ENCODE measurements at places on chromosomes 2 and 18.

DNA sequence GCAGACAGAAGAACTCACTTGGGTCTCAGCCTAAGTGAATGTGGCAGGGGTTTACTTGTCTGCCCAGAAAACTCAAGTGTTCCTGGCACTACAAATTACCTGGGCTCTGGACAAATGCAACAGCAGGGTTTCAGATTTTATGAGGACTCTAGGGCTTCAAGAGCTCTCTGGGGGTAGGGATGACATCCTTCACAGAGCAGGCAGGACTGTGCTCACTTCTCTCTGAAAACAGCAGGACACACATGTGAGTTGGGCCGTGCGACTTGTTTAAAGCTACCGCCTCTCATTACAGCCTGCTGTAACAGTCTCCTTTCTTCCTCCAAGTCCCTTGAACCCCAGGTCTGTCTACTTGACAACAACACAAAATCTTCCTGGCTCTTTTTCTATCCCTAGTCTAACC, 212.6 kb downstream of the EN1 start:
- no peak for DNase-seq

GRCh38 chr2:46748735-46749531, 166.7 kb downstream of the MCFD2 start:
- DNase-seq = no peak

DNA sequence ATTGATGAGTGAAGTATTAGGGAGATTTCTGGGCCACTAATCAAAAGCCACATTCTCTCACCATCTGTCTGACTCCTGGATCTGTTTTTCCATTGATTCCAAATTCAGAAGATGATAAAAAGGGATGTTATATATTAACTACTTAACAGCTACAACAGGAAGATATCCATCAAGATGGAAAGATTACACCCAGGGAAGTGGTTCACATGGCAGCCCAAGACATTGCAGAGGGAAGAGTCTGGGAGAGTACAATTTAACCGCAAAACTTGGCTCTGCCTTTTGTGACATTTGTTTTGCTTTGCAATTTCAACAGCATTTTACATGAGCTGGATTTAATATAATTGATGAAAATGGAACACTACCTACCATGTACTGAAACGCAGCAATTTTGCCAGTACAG, 22.5 kb upstream of the TCF4 start:
- no peak for DNase-seq

DNA sequence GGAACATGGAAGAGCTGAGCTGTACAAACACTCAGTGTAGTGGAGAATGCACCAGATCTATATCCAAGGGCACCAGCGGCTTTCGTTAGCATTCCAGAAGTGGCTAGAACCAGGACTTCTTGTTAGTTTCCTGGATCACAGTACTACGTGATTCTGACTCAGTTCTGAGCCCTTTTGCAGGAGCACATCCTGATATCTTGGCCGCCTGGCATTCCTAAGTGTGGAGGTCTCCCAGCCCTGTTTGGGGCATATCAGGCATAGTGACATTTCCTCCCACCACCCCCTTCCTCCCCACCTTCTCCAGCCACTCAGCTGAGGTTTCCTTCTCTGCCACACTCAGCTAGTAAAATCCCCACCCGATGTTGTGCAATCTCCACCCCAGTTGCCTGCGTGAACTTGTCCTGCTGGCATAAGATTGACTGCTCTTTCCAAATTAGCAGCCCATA, 63.4 kb downstream of the BMP10 start:
- no peak for DNase-seq

DNA sequence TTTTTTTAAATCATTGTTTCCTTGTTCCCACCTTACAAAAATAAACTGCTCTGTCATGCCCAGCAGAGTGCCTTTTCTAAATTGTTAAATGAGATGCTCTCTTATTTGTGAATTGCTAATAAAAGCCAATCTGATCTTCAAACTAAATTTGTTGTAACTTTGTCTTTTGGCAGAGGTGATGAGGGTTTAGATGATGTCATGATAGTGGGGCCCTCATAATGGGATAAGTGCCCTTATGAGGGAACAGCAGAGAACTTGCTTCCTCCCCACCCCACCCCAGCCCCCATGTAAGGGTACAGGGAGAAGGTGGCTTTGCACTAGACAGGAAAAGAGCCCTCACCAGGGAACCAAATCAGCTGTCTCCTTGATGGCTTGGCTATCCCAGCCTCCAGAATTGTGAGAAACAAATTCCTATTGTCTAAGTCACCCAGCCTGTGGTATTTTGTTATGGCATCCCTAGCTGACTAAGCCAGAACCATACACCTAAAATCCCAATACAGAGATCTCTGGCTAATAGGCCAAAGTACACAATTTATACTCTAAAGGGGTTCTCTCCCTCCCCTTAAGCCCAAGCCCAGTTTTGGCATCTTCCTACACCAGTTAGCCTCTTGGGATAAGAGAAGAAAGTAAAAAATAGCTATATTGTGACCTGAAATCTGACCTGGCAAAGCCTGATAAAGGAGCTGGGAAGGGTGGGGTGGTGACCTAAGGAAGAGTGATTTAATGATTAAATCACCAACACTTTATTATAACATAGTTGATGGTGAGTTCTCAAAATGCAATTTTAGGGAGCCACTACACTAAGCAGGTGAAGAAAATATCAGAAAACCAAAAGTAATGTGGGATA, 40.3 kb upstream of the HNRNPA3 start:
- no peak for DNase-seq

- DNase-seq = no peak
Observed at GRCh38 chr18:72935744-72936143, 68.0 kb upstream of the NETO1 start.

- DNase-seq = no peak
Observed at GRCh38 chr2:37468170-37468569, 123.7 kb downstream of the QPCT start.

- DNase-seq = no peak
Observed at GRCh38 chr2:190716176-190716807, 67.4 kb downstream of the NAB1 start.

- DNase-seq = no peak
Observed at GRCh38 chr2:46064396-46064795, 232.8 kb upstream of the EPAS1 start.

- DNase-seq = no peak
Observed at GRCh38 chr2:191758518-191759507, 80.9 kb downstream of the NABP1 start.

DNA sequence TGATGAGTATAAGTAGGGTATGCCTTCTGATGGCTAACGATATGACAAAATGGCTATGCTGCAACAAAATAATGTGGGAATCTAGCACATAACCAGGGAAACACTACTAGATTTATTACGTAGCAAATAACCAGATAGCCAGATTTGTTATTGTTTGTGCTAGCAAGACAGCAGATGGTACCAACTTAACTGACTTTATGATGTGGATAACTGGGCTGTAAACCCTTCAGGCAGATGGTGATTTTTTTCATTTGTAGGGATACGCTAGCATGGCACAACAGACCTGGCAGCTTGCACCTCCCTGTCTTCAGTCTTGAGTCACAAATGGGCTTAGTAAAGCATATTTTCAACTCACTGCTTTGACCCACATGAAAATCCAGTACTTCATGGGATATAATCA, 48.7 kb downstream of the PRELID3A start:
- no peak for DNase-seq

- no peak for DNase-seq
Observed at GRCh38 chr18:5180254-5180653, 16.8 kb downstream of the AKAIN1 start.

- no peak for DNase-seq
Observed at GRCh38 chr18:31857526-31858106, 85.3 kb downstream of the TRAPPC8 start.

GRCh38 chr2:180570864-180571263, 409.5 kb upstream of the UBE2E3 start:
- no peak for DNase-seq

DNA sequence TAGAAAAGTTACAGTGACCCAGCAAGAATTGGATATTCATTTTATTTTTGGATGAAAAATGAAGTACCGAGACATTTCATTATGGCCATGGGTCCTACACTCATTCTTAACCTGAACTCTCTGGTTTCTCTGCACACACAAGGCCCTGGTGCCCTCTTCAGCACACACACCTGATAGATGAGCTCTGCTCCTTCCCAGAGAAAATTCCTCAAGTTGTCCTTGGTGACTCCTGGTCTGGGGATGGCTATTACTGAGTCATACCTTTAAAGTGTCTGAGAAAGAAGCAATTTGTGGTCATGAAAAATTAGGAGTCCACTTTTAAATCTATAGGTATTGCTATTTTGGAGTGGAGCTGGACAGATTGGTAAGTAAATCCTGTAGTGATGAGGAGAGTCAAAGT, 311.5 kb downstream of the CDH2 start:
- no peak for DNase-seq

Measured in NCI-H187 (cell line).